ENCODE measurements at places on chromosomes 5 and 9.

GRCh38 chr5:172163346-172163745 lies 24.7 kb downstream of the STK10 start:
- DNase-seq, result no peak

DNA sequence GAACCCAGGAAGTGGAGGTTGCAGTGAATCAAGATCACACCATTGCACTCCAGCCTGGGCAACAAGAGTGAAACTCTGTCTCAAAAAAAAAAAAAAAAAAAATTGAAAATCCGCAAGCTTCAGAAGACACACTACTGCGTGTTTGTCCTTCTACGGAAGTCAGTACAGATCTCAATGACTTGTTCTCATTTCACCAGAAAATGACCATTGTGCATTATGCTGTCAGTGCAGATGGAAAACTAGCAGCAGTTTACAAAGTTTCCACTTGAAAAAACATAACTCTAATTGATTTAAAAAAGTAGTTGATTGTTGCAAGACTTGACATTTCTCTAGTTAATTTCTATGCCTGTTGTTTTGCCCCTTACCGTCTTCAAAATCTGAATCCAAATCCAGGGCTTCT lies 298.0 kb upstream of the DMRT1 start:
- DNase-seq, result no peak

DNA sequence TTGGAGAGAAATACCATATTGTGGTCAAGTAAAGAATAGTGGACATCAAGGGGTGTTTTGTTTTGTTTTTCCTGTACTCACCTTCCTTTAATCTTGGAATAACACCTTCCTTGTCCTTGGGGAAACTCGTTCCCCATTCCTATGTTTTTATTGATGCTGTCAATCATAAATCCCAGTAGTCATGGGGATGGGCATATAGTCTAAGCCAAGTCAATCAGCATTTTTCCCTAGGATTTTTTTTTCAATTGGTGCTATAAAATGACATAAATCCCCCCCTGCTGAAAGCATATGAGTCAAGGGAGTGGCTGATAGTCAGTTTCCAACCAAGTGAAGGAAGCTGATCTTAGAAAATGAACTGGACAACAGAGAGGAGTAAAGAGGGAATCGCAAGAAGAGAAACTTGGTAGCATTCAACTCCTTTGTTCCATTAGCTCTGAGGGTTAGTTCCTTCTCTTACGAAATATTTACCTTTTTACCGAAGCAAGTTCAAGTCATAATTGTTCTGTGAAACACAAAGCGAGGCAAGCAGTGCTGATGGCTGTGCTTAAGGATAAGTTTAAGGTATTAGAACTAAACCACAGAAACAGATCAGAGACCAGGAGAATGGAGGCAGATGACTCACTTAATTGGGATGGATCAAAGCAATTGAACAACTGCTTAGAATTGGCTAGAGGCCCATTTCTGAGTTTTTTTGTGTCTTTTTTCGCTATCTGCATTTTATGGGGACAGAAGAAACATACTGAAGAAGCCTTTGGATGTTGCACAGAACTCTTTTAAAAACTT lies 218.6 kb downstream of the SEMA6A start:
- DNase-seq, result no peak

- no peak for DNase-seq
Measured at GRCh38 chr9:26066237-26066636, 388.0 kb upstream of the TUSC1 start.

DNA sequence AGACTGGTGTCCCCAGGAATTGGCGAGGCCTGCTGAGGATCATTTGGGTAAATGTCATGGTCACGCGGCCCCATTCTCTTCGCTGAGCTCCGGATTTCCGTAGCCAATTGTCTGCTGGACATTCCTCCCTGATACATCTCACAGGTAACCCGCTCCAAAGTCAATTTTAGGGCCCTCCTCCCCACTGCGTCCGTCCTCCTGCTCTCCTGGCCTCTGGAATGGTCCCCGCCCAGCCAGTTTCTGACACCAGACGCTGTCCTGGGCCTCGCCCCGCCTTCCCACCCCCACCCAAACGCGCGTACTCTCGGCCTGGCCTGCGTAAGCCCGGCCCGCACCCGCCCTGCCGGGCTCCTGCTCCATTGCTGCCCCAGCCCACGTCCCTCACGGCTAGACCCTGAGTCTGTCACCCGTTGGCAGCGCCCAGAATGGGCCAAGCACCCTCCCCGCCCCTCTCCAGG lies 202.0 kb downstream of the AUH start:
- no peak for DNase-seq

DNA sequence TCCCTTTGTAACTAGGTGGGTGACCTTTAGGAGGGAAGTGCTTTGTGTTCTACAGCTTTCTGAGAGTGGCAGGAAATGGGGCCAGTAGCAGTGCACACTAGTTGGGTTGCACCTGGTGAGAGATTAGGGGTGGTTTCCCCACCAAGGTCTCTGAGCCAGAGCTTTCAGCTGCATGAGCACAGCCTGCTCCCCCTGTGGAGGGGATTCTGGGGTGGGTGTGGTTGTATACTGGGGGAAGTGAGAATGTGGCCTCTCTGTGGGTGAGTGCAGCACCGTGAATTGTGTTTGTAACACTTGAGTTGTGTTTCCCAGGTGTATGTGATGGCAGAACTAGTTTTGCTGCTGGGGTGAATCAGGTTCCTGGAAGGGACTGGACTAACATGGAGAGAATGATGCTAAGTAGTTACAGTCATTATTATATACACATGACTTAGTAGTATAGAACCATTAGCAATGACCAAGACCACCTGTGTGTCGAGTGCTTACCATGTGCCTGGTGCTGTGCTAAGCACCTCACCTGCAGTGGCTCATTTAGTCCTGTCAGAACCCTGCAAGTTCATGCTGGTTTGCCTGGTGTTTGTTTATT lies 11.8 kb upstream of the CXXC5 start:
- DNase-seq, result no peak

GRCh38 chr5:78958672-78959445 lies 26.3 kb downstream of the ARSB start:
- no peak for DNase-seq

DNA sequence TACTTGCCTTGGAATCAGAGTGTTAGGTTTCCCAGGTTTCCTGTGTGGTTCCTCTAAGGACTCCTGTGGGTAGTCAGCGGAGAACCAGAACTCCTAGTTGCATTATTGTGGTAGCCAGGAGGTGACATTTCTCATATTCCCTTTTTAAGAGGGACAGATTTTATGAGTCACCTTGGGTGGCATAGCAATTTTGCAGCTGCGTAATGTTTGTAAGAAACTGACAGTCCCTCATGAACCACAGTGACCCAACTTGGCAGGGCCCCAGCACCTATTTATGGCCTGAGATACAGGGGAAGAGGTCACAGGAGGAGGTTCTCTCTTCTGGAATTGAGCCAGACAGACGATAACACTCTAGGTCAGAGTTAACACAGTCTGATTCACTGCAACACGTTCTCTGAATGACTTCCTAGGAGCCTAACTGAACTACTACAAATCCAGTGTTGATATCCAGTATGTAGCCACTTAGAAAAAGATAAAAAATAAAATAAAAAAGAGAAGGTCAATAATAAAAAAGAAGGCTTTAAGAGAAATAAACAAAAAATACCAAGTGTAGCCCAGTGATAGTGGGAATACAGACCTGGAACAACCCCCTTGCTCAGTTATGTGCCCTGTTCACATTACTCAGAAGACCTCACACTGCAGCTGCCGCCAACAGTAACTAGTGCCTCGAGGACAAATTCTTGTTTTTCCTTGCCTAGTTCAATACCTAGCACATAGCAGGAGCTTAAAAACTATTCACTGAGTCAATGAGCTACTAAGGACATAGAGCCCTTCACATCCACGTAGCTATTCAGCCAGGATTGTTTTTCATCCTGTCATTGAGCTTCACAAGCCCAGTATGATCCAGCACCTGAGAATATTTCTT lies 50.7 kb upstream of the VLDLR start:
- no peak for DNase-seq

DNA sequence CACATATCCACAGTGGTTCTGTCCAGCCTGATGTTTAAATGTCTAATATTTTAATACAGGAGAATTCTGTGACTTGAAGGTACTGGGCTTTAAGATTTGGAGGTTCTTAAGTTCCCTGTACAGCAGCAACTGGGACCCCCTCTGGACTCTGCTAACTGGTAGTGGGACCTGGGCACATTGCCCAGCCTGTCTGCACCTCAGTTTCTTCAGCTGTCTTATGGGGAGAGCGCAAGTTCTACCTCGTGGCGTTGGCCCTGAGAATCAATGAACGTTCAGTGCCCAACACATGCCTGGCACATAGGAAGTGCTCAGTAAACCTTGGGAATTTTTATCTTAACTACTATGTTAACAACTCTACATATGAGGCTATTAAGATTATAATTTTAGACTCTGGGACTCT lies 1.4 kb downstream of the SLC2A6 start:
- DNase-seq, result no peak

DNA sequence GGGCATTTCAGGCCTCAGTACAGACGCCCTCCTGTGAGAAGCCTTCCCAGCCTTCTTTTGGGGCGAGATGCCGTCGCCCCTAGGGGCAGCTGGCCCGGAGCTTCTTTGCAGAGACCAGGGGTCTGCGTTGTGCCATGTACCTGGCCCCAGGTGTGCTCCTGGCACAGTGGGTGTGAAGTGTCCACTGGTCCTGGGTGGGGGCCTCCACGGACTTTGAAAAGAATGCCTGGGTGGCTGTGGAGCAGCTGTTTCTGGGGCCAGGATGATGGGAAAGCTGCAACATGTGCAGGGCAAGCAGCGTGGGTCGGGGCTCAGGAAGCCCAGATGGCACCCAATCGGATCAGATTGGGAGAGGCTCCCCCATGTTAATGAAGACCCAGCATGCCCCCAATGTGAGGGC lies 47.8 kb downstream of the WNK2 start:
- DNase-seq, result no peak

- no peak for DNase-seq
Measured at GRCh38 chr5:1743769-1744085, 55.9 kb downstream of the MRPL36 start.

DNA sequence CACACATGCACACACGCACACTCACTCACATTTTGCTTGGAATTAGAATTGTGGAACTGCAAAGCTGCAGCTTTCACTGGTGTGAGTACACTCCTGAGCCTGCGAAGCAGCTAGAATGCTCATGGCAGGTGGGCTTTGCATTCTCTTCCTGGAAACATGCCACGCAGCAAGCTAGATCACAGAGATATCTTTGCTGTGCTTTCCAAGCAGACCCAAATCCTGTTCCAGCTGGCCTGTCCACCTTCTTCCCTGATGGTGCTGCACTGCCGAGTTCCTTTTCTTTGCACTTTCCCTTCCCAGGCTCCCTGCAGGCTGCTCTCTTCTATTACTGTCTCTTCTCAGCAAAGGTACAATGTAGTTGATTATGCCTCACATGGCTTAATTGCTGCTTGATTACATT lies 92.7 kb upstream of the CKMT2 start:
- no peak for DNase-seq

DNA sequence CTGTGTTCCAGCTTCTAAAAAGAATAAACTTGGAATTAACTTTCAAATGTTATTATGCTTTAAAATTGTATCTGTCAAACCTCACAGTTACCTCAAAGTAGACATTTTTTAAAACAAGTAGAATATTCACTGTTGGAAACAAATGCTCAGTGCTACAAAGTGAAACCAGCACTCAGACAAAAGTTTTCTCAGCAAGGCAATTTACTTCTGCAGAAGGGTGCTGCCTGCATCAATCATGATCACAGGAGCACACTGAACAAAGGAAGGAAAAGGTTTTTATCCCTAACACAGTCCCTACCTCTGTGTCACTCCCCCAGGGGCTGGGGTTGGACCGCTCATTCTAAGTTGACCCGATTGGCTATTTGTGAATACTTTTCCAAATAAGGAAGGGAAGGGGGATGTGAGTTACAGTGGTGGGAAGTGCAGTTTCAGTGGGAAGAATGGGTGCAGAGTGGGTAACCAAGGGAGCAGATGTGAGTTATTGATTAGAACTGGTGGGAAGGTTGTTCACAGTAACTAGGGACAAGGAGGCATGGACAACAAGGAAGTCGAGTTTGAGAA lies 63.0 kb upstream of the CDK20 start:
- no peak for DNase-seq

DNA sequence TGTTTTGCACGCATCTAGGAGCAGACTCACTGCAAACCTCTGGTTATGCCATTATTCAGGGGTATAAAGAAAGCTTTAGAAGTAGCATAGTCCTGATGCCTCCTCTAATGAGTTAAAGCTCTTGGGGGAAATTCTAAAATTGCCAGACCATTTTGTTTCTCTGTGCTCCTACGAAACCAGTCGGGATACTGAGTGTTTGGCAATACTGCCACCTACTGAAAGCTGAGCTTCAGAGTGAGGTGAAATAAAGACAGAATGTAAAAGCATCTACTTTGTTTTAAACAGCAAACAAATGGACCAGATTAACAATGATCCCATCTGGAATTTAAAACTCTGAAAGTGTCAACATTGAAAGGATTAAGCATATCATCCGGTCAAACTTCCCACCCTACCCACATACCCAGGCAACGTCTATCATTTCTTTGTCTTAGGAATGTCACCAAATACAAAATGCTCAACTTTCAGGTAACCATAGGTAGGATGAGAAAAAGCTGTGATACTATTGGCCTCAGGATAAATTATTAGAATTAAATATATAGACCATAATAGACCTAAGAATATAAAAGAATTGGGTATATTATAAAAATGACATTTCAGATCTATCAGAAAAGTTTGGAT lies 77.8 kb upstream of the SHISAL2B start:
- no peak for DNase-seq
